ENCODE measurements at places on chromosomes 4 and X.

GRCh38 chr4:172105918-172106317, 292.7 kb downstream of the GALNTL6 start:
- no peak for DNase-seq

GRCh38 chrX:38999967-39000745, 198.9 kb downstream of the MID1IP1 start:
- DNase-seq, result no peak

- no peak for DNase-seq
Observed at GRCh38 chr4:26179316-26179760, 141.5 kb upstream of the RBPJ start.

DNA sequence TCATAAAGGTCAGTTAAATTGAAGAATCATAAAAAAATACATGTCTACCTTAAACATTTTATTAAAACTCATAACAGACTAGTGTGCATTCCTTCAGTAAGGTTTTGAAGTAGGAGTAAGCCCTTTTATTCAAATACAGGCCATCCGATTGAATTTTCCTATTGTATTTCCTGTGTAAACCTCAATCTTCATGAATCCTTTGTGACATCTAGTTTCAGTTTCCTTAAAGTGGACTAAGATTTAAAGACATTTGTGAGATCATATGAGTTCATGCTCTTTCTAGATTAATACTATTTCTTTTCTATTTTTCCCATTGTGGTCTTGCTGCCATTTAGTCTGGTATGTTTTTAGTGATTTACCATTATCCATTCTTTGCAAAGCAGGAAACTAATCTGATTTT, 644.7 kb upstream of the BOD1L1 start:
- no peak for DNase-seq

GRCh38 chr4:134650461-134650860, 448.9 kb upstream of the PABPC4L start:
- DNase-seq, result no peak
